Fibroblast of skin of left quadriceps (primary cell): ENCODE measurements at places on chromosomes 12 and 14.
A peak's percentile ranks its signal among the peaks of the same experiment; 100 is the strongest.

GRCh38 chr14:64760146-64760755 lies 56.0 kb downstream of the PLEKHG3 start:
- DNase-seq: no peak

DNA sequence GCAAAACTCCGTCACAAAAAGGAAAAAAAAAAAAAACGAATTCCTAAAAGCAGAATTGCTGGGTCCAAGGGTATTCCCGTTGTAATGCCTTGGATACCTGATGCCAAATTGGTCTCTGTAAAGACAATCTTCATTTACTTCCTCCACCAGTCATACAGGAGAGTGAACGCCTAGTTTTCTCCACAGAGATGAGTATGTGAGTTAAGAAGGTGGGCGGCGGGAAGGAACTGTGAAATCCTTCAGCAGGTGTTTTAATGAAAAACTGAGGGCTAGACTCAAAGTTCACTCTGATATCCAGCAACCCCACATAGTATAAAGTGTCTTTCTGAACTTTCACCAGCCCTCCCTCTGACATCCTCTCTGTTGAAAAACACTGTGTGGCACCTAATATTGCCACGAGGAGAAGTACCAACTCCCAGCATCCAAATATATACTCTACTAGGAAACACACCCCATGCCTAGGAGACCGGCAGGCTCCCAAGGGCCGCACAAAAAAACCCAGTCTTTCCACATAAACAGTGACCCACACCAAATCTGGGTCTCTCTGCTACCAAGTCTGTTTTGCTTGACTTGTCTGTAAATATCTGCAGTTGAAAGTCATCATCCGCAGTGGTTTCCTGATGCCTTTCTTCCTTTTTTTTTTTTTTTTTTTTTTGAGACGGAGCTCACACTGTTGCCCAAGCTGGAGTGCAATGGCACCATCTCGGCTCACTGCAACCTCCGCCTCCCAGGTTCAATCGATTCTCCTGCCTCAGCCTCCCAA lies 30.3 kb upstream of the FOXN3 start:
- DNase-seq: no peak

- DNase-seq: peak; percentile 33
Observed at GRCh38 chr12:53006810-53007309, 604 bp downstream of the EIF4B start.

DNA sequence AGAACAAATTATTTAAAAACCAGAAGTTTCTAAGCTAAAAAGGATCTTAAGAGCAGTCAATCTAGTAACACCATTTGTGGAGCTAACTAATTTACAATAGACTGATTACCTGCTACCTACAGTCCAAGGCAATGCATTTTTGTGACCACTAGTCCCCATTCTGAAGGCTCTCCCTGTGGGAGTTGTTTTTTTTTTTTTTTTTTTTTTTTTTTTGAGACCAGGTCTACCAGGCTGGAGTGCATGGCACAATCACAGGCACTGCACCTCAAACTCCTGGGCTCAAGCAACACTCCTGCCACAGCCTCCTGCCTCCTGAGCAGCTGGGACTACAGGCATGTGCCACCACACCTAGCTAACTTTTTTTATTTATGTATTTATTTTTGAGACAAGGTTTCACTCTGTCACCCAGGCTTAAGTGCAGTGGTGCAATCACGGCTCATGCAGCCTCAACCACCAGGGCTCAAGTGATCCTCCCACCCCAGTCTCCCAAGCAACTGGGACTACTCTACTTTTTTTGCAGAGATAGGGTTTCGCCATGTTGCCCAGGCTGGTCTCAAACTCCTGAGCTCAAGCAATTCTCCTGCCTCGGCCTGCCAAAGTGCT lies 3.9 kb downstream of the GNPTAB start:
- DNase-seq: no peak

DNA sequence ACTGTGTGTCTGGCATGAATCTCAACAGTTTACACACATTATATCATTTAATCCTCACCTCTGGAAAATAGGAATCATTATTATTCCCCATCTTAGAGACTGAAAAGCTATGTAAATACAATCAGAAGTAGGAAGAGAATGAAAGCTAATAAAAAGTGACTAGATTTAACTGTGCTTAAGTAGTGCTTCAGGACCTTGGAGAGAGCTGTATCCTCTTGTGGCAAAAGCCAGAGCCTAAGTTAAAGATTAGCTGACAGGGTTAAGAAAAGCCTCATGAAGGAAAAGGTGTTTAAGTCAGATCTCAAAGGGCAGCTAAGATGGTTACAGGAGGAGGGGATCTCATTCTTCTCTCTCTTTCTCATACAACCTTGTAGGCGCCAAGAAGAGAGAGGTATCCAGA lies 65.3 kb upstream of the TMEM233 start:
- DNase-seq: no peak

DNA sequence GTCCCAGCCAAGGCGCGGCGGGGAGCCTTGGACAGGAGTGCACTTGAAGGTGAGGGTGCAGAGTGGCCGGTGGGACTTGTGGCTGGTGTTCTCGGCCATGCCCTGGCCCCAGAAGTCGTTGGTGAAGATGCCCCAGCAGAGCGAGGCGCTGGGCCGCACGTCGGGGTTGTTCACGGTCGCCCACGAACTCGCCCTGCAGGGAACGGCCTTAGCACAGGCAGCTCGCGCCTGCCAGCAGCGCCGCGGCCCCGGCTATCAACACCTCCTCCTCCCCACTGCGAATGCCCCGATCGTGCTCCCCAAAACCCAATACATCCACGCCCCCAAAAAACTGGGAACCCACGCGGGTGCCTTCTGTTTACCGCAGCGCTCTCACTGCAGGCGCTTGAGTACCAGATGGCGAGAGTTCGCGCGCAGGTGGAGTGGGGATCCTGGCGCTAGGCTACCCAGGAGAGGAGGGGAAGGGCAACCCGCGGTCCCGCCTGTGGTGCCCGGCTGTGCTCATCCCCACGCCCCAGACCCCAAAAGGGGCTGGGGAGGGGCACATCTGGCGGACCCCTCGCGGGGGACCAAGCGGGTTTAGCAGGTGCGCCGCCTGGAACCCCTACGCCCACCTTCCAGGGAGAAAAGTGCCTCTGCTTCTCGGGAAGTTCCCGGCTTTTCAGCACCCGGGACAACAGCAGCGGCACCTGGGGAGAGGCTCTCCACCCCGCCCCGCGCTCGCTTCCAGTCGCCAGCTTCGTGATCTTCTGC lies 386.3 kb upstream of the TMTC1 start:
- no peak for DNase-seq

GRCh38 chr14:49464885-49465284 lies 121.3 kb downstream of the RPS29 start:
- DNase-seq: no peak

DNA sequence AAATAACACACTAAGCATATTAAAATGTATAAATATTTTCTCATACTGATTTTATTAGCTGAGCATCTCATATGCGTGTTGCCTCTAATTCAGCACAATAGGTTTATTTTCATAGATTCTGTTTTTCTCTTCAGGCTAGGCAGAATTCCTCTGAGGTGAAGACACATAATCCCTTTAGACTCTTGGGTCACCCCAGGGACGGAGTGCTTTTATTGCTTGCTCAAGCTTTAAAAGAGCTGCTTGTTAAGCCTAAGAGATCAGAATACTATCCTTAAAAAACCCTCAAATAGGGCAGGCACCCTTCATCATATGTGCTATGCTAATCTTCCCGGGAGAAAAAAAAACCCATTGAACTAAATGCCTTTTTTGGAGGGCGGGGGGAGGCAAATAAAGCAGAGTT lies 390.1 kb downstream of the KCNH5 start:
- peak; percentile 8 for DNase-seq

- DNase-seq: no peak
Observed at GRCh38 chr12:29797565-29798355, 14.0 kb upstream of the TMTC1 start.

DNA sequence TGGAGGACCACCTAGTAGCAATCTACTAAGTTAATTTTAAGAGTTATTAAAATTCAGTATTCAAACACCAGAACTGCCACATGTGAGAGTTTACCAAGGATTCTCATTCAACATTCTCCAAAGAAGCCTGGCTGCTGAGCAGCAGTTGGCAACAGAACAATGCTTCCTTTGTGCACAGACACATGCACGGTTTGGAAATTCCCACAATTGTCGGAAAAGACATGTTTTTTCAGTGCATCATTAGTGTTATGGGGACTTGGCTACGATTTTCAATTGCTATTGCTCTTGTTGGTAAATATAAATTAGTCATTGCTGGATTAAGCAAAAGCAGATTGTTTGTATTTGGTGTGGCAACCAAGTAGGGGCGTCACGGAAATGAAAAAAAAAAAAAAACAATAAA lies 22.2 kb downstream of the ST8SIA1 start:
- DNase-seq: no peak

GRCh38 chr12:104985206-104985605 lies 910 bp upstream of the NOPCHAP1 start:
- no peak for DNase-seq

DNA sequence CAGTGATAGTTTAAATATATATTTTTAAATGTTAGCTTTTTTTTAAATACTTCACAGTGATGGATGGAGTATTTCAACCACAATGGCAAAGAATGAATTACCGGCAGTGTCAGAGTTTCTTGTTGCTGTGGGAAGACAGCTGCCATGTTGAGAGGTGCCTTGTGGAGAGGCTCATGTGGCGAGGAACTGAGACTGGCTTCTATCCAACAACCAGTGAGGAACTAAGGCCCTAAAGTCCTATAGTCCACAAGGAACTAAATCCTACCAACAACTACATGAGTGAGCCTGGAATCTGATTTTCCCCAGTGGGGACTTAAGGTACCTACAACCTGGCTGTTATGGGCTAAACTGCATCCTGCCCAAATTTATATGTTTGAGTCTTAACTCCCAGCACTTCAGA lies 220.2 kb upstream of the PLEKHG7 start:
- DNase-seq: no peak

DNA sequence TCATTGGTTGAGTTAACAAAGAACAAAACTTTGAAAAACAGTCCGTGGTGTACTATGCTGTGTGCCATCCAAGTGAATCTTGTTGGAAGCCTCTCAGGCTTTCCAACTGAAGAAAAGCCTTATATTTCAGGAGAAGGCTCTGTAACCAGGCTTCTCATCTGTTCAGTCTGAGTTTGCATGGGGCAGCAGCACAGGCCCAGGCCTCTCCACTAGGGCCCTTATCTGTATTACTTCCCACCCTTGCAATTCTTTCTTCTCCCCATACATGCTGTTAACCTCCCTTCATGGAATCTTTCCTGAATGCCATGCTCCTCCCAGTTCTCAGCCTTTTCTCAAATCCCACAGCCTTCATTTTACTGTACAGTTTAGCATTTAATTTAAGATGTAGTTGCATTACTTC lies 28.3 kb downstream of the FRMD6 start:
- DNase-seq: no peak

GRCh38 chr14:72539661-72540315 lies 354.1 kb downstream of the DPF3 start:
- no peak for DNase-seq

GRCh38 chr12:58870595-58870994 lies 49.7 kb downstream of the LRIG3 start:
- no peak for DNase-seq

GRCh38 chr12:63870838-63871237 lies 26.3 kb downstream of the SRGAP1 start:
- DNase-seq: no peak

DNA sequence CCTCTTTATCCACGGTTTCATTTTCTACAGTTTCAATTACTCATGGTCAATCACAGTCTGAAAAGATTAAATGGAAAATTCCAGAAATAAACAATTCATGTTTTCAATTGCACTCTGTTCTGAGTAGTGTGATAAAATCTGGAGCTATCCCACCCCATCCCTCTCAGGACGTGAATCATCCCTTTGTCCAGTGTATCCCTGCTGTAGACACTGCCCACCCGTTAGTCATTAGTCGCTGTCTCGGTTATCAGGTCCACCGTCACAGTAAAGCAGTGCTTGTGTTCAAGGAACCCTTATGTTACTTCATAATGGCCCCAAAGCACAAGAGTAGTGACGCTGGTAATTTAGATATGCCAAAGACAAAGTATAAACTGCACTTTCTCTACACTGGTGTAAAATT lies 141.0 kb upstream of the LMNTD1 start:
- DNase-seq: no peak

DNA sequence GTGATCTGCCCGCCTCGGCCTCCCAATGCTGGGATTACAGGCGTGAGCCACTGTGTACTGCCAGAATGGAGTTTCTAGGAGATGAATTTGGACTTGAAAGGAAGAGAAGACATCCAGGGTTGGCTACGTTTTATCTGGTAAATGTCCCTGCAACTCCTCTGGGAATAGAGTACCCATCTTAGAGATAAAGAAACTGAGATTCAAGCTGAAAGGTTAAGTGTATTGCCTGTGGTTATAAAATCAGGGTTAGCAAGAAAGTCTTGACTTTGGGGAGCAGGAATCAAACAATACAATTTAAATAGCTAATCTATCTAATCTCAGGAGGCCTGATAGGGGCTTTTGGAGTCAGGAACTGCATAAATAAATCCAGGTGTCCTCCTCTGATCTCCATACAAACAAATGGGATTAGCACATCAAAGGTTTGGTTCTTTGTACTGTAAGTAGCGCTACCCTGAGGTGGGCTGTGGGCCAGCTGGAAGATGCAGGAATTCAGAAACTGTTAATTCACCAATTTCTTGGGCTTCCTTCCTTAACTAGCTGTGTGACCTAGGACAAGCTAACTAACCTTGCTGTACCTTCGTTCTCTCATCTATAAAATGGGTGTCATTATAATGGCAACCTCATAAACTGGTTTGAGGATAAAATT lies 45.1 kb downstream of the TBX3 start:
- no peak for DNase-seq

DNA sequence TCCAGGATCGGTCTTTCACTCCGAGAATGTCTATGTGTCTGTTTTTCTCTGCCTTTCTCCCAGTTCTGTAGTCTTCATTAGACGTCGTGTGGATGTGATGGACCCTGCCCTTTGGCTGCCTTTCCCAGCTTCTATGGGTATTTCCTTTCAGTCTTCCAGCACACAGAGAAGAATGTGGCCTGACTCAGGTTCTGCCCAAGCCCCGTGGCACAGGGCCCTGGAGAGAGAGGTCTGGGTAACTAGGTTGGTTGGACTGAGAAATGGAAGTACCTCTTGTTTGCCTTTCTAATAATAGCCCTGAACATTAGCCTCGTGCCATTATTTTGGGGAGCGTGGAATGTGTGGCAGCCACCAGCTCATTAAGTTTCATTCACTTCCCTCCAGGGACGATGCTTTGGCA lies 3.8 kb downstream of the FOXJ2 start:
- no peak for DNase-seq

- peak; percentile 41 for DNase-seq
Observed at GRCh38 chr14:68978172-68978911, 760 bp downstream of the ACTN1 start.

- DNase-seq: no peak
Observed at GRCh38 chr12:107492393-107493134, 193.0 kb upstream of the PWP1 start.
